ENCODE measurements at places on chromosomes 1 and 21.

DNA sequence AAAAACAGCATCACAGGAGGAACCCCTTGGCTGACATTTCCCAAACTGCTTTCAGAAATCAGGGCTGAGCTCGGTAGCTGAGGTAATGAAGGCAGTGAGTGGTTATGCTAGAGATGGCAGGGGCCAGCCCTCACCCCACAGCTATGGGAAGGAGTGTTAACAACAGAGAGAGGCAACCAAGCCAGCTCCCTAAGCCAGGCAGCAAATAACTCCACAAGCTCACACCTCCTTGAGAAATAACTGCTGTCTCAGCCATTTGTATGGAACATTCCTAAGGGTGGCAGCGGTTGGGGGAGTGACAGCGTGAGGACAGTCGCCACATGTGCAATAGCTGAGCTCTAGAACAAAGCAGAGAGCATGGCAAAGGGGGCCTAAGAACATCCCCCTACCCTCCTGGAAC lies 42.6 kb downstream of the LMX1A start:
- no peak for DNase-seq

DNA sequence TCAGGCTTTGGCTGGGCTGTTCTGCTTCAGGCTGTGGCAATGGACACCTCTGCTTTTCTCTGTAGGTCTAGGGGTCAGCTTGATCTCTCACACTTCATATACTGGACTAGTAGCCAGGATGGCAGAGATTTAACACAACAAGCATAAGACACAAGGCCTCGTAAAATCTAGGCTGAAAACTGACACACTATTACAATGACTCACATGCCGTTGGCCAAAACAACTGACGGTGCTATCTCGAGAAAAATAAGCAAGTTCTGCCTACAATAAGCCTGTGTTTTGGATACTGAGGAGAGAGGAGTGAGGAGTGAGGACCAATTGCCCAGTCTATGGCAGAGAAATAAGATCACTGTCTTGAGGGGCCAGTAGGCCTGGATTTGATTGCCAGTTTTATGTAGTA lies 840.7 kb upstream of the ADAMTS5 start:
- no peak for DNase-seq

DNA sequence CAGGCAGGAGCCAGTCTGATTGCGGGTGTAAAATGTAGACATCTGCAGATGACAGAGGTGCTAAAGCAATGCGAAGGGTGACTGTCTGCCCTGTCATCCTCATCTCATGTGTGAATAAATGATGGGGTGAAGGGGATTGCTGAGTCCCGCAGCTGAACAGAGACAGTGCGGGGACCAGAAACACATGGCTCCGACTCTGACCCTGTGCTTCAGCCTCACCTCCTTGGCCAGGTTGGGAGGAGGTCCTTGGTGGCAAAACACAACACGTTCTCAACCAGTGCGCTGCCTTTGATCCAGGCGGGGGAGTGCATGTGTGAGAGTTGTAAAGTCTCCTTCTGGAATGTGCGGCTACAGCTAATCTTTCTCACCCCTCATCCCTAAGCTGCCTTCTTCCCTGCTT lies 32.0 kb upstream of the TTC22 start:
- DNase-seq, result no peak

DNA sequence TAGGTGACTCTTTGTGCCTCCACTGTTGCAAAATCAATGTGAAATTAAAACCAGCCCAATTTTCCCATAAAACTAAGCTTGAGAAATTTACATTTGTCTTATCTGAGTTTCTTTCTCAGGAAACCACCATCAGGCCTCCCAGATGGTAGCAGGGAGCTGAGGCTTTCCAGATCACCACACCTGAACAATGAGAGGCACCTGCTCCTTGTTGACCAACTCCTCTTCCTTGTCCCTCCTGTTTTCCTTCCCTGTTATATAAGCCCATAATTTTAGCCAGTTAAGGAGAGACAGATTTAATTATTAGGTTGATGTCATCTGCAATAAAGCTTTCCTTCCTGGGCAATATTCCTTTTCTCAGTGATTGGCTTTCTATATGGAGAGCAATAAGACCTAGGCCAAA lies 32.0 kb upstream of the C1orf185 start:
- DNase-seq, result no peak

DNA sequence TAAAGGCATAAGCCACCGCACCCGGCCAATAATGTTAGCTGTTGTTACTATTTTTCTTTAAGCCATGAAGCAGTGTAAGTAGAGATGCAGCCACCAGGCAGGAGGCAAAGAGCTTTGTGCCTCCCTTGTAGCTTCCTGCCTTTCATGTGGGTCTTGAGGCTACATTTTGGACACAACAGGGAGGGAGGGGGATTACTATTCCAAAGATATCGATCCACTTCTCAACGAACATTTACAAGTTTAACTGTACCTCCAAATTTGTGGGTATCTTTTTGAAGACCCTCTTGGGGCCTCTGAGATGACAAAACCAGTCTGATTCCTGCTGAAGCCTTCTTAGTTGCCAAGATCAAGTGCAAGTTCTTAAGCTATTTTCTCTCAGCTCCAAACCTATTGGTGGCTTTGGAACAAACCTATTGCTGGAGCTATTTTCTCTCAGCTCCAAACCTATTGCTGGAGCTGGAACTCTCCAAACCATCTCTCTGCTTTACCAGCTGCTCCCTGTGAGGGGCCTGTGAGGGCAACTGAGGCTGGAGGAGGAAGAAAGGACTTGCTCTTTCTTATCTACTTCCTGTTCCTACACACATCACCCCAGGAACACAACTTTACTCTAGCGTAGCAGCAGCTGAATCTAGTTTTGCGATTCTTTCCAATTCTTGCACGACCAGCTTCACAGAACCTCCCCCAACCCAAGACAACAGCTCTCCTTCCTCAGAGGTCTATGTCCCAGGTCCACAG lies 16.1 kb upstream of the RCAN3 start:
- no peak for DNase-seq

GRCh38 chr1:60697204-60697994 lies 385.0 kb upstream of the NFIA start:
- DNase-seq, result no peak

DNA sequence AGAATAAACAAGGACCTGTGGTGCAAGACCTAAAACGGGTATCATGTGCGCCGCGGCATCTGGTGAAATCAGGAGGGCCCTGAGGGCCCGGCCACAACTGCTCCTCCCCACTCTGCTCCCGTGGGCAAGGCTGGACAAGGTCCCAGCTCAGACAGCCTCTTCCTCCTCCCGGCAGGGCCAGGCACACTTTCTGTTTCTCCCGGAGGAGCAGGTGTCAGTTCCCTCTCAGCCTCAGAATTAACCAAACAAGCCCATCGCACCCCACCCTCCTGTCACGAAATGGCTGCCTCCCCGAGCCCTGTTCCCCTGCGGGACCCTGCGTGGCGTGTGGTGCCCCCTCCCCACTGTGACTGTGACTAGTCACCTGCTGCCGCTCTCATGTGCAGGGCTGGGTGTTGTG lies 15.2 kb downstream of the PTTG1IP start:
- no peak for DNase-seq

DNA sequence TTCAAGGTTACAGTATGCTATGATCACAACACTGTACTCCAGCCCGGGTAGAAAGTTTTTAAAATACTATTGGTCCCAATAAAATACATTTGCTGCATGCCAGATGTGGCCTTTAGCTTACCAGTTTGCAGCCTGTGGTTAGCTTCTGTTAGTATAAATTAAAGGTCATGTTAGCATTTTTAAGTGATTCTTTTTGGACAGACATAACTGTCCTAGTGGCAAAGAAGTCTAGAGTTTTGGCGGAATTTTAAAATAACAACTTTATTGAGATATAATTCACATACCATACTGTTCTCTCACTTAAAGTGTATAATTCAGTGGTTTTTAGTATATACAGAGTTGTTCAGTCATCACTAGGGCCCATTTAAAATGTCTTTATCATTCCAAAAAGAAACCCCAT lies 24.3 kb upstream of the TMEM39B start:
- no peak for DNase-seq

GRCh38 chr1:174954073-174954460 lies 45.7 kb upstream of the CACYBP start:
- no peak for DNase-seq

- DNase-seq, result no peak
Observed at GRCh38 chr1:121418369-121419049, 233.7 kb downstream of the SRGAP2C start.

DNA sequence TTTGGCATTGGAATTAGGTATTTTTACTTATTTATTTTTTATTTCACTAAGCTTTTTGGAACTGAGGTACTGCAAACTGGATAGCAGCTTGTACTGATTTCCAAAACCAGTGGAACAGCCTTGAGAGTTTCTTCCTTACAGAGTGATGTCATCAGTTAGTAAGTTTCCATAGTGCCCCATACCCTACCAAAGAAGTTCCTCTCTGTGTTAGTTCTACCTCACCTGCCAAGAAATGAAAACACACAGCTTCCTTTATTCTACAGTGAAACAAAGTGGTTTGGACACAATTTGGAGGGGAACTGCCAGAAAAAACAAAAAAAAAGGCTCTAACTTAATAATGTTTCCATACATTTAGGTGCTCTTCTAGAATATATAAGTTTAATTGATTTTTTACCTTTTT lies 430.9 kb upstream of the ADGRL2 start:
- no peak for DNase-seq

DNA sequence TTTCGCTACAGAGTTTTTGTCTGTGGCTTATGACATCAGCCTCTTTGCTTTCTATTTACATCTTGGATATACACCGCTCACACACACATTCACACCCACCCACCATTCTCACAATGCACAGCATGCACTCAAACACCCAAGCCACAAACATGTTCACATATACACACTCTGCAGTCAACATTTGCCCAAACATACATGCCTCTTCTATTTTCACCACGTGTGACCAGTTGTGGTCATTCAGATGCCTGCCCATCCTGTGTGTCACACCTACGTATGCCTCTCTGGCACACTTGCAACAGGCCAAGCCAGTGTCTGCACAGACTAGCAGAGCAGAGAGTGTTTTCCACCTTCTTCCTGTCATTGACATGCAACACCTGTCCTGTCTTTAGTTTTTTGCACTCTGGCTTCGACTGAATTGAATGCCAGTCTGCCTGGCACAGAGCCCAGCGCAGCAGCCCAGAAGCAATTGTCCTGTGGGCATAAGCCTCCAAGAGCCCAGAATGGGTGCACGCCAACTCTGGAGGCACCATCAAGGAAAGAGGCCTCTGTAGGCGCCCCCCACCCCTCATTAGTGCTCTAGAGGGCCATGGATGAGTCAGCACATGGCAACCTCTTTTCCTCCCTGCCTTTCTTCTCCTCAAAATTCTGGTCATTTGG lies 37.7 kb upstream of the LRRN2 start:
- no peak for DNase-seq

- no peak for DNase-seq
Observed at GRCh38 chr1:20147846-20148570, 8.9 kb downstream of the PLA2G2F start.

- no peak for DNase-seq
Observed at GRCh38 chr1:25909040-25909439, 2.8 kb upstream of the STMN1 start.

DNA sequence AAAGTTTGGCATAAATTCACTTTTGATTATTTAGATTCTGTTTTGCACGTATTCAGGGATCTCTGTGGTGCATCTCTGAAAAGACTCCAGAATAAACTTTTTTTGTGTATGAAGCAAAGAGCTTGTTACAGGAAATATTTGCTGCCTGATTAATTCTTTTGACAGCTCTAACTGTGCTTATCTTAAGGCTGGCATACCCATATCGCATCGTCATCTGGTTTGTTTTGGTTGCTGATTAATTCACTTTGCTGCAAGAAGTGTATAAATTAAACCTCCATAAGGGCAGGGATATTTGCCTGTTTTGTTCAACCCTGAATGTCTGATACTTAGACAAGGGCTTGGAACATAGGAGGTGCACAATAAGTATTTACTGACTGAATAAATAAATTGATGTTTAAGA lies 17.5 kb upstream of the DUSP10 start:
- DNase-seq, result no peak

- no peak for DNase-seq
Observed at GRCh38 chr1:206560007-206560716, 52.1 kb downstream of the EIF2D start.

DNA sequence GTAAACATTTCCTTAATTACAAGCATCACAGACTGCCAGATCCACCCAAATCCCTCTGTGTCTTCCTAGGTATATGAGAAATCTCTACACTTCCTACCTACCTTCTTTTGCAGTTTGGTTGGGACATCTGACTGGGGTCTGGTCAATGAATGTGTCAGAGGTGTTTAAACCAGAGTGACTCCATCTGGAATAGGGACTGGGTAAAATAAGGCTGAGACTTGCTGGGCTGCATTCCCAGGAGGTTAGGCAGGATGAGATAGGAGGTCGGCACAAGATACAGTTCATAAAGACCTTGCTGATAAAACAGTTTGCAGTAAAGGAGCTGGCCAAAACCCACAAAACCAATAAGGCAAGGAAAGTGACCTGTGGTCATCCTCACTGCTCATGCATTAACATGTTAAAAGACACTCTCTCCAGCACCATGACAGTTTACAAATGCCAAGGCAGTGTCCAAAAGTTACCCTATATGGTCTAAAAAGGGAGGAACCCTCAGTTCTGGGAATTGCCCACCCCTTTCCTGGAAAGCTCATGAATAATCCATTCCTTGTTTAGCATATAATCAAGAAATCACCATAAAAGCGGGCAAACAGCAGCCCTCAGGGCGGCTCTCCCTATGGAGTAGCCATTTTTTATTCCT lies 87.4 kb upstream of the BACE2 start:
- no peak for DNase-seq

DNA sequence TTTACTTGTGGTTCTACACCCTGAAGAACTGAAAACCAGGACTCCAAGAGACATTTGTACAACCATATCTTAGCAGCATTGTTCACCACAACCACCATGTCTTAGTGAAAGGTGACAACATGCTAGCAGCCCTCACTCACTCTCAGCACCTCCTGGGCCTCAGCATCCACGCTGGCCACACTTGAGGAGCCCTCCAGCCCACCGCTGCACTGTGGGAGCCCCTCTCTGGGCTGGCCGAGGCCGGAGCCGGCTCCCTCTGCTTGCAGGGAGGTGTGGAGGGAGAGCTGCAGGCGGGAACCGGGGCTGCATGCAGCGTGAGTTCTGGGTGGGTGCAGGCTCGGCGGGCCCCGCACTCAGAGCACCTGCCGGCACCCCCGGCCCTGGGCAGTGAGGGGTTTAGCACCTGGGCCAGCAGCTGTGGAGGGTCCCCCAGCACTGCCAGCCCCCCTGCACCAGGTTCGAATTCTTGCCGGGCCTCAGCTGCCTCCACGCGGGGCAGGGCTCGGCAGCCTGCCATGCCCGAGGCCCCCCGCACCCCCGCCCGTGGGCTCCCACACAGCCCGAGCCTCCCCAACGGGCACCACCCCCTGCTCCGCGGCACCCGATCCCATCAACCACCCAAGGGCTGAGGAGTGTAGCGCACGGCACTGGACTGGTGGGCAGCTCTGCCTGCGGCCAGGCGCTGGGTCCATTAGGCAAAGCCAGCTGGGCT lies 9.2 kb downstream of the C1orf159 start:
- no peak for DNase-seq

GRCh38 chr1:24100945-24101737 lies 10.8 kb downstream of the MYOM3 start:
- DNase-seq, result no peak

GRCh38 chr1:226372885-226373284 lies 35.0 kb downstream of the PARP1 start:
- no peak for DNase-seq
